Left renal pelvis (tissue), 4 donors: ENCODE measurements at places on chromosomes 16 and 17. TPM values are rescaled to one million over a fixed set of nuclear protein-coding genes. Genes with fewer than 3 reads are reported as not detected.

DNA sequence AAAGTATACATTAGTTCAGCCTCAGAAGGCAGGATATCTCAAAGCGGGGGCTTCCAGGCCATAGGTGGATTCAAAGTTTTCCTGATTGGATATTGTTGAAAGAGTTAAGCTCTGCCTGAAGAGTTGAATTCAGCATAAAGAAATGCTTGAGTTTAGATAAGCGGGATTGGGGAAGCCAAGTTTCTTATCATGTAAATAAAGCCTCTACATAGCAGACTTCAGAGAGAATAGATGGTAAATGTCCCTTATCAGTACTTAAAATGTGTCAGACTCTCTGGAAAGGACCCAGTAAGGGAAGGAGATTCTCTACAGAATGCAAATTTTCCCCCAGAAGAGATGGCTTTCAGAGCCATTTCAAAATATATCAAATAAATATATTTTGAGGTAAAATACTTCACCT is 423.5 kb downstream of the SHISA9 start:
- DNase-seq = no peak

DNA sequence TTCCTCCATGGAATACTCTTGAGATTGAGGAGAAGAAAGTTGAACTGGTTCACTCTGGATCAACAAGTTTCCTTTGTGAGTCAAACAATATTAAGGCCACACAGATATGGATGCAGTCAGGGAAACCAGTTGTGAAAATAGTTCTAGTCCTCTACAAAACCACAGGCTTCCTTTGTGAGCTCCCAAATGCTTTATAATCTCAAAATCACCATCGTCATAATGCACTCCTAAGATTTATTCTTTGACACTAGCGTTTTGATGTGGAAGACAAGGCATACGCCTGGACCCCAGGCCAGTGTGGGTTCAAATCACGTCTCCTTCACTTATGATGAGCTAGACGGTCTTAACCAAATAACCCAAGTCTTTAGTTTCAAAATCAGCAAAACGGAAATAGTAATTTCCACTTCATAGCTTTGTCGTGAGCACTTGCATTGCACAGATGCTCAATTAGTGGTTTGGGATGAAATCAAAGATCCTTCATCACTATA is 142.6 kb downstream of the STX8 start:
- DNase-seq = no peak

GRCh38 chr17:29190592-29191207 is 10.5 kb upstream of the MYO18A start:
- no peak for DNase-seq

- DNase-seq = no peak
Measured at GRCh38 chr17:82059272-82060000, 6.2 kb downstream of the DUS1L start.

DNA sequence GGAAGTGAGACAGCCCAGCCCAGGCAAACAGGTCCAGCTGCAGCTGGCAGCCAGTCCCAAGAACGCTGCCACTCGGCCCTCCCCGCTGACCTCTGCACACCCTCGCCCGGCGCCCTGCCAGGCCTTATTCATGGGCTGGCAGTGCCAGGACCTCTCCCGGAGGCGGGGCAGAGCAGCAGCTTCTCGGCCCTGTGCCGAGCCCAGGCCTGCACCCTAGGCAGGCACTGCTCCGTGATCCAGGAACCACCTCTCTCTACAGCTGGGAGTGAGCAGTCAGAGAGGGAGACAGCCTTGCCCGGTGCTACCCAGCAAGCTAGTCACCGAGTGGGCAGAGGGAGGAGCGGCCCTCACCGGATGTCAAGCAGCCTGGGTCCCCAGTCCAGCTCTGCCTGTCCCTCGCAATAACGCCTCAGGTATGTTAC is 79.9 kb upstream of the CBX4 start:
- DNase-seq = no peak

DNA sequence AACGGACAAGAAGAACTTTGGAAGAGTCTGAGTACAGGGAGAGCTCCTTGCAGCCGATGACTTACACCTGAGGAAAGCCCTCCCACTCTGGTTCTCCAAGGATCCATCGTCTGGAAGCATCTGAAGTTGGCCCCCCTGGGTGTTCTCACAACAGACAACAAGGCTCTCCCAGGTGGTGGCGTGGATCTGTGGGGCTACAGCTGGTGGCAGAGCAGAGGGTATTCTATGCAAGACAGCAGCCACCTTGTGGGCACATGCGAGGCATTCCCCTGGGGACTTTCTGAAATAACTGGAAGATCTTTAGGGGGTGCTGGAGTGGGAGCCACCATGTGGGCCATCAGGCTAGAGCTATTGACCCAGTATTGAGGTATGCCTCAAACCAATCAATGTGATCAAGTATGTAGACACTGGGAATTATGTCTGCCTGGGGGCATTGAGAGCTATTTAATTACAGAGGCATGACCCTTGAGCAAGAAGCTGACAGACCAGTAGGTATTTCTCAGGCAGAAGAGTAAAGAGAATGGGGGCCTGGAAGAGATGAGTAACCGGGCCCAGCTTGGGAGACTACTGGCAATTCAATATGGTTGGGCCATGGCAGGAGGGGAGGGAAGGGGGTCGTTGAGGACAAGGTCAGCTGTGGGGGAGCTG is 6.9 kb upstream of the KRT19 start:
- no peak for DNase-seq

- DNase-seq = no peak
Measured at GRCh38 chr16:11174141-11174540, 81.9 kb downstream of the SOCS1 start.

DNA sequence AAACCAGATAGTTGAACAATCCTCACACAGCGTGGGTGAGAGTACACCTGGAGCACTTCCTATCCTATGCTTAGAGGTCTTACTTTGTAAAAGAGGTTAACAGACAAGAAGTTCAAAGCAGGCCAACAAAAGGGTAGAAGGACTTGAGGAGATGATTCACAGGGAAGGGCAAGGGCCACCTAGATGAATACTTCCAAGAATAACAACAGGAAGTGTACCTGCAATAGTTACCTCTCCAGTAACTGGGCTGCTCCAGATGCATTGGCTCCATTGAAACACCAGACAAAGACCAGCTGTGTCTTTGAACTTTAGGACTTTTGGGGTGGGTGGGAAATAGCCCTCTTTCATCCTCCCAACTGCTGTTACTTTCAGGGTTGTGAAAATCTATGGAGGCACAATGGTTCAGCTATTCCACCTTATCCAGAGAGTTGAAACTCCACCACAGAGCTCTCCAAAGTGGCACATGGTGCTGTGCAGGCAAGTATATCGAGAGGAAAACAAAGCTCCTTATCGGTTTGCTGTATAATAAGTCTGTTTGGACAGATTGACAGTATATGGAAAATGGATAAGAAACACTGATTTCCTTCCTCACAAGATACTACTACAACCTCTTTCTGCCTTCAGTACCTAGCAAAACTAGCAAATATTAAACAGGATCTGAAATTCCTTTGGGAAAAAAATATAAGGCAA is 22.7 kb downstream of the RNF43 start:
- DNase-seq = no peak

The SNX20 gene
- polyA plus RNA-seq = 0.46 TPM

The LYRM9 gene
- 20.9 TPM for polyA plus RNA-seq

The KIF2B gene
- not detected for polyA plus RNA-seq

The BICDL2 gene
- polyA plus RNA-seq = 3.5 TPM

The LAT gene
- 4.7 TPM for polyA plus RNA-seq
